ENCODE measurements at places on chromosomes 13 and 19. TPM values are rescaled to one million over a fixed set of nuclear protein-coding genes. Genes with fewer than 3 reads are reported as not detected.

Gene CNMD
- not detected for total RNA-seq

Gene CD177
- 0.11 TPM for total RNA-seq

Gene ZNF93
- total RNA-seq = not detected

Gene FBXO17
- 73.3 TPM for total RNA-seq

Gene IGFLR1
- 12.9 TPM for total RNA-seq

Gene CKM
- total RNA-seq = not detected

Measured in A549 treated with Hydrocortisone at 1 μM for 4 hours (cell line).